Bone marrow (tissue), 2 donors: ENCODE measurements at places on chromosomes 2 and 18.

- DNase-seq: no peak
Observed at GRCh38 chr2:113846429-113846828, 43.5 kb upstream of the ACTR3 start.

DNA sequence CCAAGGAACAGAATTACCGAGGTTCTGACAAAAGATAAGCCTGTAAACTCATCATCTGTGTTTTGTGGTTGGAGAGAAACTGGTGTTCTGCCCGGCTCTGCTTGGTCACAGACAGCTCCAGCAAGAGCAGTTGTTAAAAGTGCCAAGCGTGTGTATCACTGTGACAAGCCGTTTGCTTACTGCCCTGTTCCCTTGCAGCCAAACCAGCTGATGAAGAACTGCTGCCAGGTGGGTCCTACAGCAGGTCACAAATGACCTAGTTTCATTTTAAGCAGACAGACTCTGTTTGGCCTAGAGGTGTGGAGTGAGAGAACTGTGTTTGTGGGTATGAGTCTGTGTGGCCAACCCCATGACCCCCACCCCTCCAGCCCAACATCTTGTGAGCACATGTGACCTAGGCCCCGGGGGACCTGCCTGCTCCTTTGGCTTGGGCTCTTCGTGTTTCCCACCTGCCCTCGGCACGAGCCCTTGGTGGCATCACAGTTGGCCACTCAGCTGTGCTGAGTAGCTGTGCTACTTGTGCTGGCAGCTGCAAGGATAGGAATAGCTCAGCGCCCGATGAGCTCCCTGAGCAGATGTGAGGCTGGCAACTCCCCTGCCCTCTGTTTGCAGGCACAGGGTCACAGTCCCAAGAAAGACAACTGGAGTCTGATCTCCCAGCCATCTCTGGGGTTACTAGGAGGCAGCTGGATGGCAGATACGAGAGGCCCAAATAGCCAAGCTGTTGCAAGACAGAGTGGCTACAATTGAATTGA is 9.7 kb downstream of the OXER1 start:
- no peak for DNase-seq

- no peak for DNase-seq
Observed at GRCh38 chr18:78641689-78642231, 337.9 kb upstream of the SALL3 start.

GRCh38 chr2:63875131-63875527 is 33.4 kb downstream of the UGP2 start:
- no peak for DNase-seq

GRCh38 chr2:203396667-203397066 is 68.5 kb downstream of the ABI2 start:
- no peak for DNase-seq

GRCh38 chr2:73254343-73255006 is 20.4 kb downstream of the CCT7 start:
- no peak for DNase-seq

- no peak for DNase-seq
Observed at GRCh38 chr2:158319269-158319668, 137.3 kb downstream of the CCDC148 start.

GRCh38 chr2:66440708-66441497 is 6.0 kb downstream of the MEIS1 start:
- DNase-seq: no peak

- DNase-seq: no peak
Observed at GRCh38 chr2:201262718-201263117, 2.4 kb downstream of the CASP8 start.

DNA sequence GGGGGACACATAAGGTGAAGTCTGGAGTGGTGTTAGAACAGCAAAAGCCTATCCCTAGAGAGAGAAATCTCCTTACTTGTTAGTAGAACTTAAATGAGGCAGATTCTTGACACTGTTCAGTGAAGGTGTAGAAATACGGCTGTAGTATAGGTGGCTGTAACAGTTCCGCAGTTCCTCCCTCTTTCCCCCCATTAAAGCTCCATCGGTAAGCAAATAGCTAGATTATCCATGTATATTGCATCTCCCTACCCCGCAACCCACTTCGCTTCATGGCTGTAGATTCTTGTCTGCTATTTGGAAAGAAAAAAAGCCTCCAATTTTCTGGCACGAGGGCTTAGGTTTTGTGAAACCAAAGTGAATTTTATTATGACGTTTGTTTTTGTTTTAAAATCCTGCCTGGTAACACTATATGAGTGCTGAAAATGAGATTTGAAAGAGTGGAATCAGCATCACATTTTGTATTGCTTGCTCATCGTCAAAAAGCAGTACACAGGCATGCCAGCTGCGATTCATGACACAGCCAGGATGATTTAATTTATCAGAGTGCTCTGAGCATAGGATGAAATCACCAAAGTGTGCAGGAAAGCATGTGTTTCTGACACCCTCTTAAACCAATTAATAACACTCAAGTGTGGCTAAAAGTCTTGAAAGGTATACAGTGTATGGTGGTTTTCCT is 1.4 kb downstream of the FAM171B start:
- DNase-seq: no peak
